ENCODE measurements at places on chromosomes 16 and 17.
A peak's percentile ranks its signal among the peaks of the same experiment; 100 is the strongest.

DNA sequence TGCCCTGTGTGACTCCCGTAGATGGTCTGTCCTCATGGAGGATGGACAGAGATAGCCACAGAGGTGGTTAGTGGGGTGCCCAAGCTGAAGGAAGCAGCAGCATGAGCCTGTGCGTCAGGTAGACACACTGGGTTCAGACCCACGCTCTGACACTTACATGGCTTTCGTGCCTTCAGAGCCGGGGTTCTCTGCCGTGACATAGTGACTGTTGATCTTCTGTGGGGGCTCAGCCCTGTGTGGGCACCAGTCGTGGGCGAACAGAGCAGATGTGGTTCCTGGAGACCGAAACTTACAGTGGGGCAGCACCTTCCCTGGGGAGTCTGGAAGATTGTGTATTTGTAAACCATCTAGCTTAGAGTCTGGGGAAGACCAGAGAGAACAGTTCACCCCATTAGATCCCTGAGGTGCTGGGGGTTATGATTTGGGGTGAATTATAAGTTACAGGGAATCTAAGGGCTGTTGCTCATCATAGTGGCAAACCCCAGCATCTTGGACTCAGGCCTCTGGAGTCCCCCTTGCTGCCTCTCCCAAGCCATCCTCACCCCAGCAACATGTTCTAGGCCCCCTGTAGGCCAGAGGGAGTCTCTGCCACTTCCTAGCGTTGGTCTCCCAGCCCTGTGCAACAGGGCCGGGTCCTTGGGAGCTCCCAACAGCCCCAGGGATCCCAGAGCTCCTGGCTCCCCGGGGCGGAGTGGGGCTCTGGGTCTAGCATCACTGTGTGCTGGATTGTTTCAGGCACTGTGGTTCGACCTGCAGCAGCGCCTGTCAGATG is 28.6 kb downstream of the NECAB2 start:
- no peak for DNase-seq

DNA sequence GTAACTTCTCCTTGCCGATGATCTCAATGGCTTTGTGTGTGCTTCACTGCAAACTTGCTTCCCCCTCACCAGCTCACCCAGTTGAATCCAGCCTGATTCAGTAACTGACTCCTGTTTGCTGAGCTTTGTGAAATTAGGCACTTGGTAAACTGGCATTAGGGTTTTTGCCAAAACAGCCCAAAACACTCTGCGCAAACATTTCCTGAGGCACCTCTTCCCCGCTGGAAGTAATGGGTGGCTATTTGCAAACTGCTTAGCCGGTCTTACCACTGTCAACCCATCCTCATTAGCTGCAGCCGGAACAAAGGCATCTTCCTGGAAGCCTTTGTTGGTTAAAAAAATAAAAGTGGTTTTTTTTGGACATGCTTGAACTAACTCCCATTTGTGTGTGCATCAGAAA is 353.2 kb downstream of the MAF start:
- DNase-seq, result no peak

- no peak for DNase-seq
These were observed 3.3 kb upstream of the CLTC start for GRCh38 chr17:59616253-59616920.

DNA sequence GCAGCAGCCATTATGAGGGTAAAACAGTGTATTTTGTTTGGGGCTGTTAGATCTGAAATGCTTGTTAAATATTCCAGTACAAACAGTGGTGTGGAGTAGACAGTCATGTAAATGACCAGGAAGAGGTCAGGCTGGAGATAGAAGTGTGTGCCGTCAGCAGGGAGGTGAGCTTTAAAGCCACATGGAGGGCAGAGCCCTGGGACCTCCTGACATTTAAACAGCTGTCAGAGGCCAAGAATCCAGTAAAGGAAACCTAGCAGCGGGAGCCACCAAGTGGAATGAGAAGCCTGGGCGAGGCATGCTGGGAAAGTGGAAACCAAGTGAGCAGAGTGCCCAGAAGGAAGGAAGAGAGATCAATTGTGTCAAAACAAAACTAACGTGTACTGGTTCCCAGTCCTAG is 26.8 kb downstream of the C17orf67 start:
- DNase-seq, result no peak

DNA sequence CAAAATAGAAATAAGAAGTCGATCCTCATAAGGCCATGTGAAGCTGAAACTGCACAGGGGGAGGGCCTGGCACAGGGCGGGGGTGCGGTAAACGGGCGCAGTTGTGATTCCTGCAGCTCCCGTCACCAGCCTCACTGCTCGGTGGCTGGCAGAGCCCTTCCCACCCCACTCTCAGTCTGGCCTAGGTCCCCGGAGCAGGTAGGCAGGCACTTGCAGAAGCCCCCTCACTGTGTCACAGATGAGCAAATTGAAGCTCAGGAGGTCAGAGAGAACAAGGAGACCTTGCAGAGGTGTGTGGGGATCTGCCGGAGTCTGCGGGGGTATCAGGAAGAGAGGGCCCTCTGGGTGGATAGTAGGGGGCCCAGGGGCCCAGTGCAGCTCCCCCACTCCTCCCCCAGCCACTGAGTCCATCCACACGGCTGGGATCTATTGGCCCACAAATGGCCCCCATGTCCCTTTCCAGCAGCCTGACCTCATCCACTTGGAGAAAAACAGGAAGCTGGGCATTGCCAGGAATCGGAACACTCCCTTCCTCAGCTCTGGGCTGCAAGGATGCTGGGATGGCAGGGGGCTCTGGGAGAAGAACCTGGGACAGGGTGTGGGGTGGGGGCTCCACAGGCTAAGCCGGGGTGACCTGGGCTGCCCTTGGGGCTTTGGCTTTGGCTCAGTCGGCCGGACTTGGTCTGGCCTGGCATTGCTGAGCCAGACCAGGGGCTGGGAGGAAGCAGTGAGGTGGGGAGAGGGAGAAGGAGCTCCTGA is 21.4 kb upstream of the MAP3K14 start:
- DNase-seq, result peak; percentile 48

- DNase-seq, result peak; percentile 27
These were observed 1.7 kb downstream of the MYOCD start for GRCh38 chr17:12667299-12667958.

- peak; percentile 85 for DNase-seq
These were observed at the start of the genes GPS1 and RFNG for GRCh38 chr17:82051776-82052637. Gene GPS1 (plus strand): TSS chr17:82051898. CDS start chr17:82051932, 34 bp downstream. Gene RFNG (minus strand): TSS chr17:82051811. CDS start chr17:82051766, 45 bp downstream.

DNA sequence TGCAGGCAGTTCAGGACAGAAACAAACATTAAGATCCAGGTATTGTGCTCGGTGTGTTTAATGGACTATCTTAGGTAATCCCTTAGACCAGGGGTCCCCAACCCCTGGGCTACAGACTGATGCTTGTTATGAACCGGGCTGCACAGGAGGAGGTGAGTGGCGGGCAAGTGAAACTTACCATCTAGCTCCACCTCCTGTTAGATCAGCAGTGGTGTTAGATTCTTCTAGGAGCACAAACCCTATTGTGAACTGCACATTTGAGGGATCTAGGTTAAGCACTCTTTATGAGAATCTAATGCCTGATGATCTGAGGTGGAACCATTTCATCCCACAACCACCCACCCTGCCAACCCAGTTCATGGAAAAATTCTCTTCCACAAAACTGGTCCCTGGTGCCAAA is 37.8 kb upstream of the ASIC2 start:
- DNase-seq, result no peak

DNA sequence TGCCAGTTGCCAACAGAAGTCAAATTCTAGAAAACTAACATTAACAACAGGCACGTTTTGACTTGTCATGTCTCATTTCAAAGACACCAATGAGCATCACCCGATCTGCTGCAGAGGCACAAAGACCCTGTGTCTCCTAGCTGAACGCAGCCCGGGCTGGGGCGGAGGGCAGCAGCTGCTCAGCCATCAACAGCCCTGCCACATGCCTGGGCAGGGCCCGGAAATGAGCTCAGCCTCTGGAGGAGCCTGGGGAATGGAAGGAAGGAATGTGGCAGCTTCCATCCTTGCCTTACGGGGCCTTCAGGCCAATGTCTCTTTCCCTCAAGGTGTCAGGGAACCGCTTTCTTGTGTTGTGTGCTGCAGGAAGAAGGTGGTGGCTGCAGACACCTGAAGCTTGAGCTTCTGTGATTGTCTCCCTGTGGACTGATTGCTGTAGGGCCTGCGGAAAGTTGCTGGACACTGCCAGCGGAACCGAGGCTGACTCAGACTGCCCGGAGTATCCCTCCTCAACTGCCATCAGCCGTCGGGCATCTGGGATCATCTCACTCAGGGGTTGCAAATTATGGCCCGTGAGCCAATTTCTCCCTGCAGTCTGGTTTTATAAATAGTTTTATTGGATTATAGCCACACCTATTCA is 7.3 kb downstream of the CDH13 start:
- DNase-seq, result peak; percentile 77

- DNase-seq, result no peak
These were observed 446.9 kb downstream of the UTP18 start for GRCh38 chr17:51707216-51707615.

GRCh38 chr16:50245417-50246298 is 20.7 kb upstream of the ADCY7 start:
- DNase-seq, result peak; percentile 52

DNA sequence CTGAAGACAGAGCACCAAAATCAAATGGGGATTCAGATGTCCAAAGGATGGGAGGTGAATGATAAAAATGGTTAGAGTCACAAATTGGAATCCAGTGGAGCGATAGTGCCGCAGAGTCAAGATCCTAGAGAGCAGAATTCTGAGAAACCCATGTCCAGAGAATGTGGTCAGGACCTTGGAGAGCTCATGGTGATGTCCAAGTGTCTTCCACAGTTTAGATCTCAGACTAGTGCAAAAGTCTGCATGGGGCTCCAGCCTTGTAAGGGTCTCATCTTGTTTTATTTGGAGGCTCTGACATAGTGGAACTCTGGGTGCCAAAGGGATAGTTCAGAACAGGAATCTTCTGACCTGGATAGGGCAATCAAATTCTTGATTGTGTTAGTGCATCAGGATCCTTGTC is 245.9 kb upstream of the HSBP1 start:
- no peak for DNase-seq

- peak; percentile 79 for DNase-seq
These were observed 33.0 kb downstream of the MPRIP start for GRCh38 chr17:17075125-17075781.

DNA sequence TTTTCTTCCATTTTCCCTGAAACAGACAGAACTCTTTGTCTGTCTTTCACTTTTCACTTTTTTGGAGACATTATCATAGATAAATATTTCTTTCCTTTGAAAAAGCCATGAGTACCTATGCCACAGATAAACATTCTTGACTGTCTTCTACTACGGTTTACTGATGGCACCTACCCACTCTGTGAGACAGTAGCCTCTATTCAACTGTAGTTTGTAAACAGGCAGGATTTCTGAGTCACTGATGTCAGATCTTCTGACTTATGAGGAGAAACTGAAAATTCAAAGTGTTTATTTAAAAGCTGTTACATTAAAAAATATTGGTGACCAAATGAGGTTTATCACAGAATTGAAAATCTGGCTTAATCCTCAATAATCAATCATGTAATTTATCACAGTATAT is 658.4 kb downstream of the TOX3 start:
- no peak for DNase-seq

DNA sequence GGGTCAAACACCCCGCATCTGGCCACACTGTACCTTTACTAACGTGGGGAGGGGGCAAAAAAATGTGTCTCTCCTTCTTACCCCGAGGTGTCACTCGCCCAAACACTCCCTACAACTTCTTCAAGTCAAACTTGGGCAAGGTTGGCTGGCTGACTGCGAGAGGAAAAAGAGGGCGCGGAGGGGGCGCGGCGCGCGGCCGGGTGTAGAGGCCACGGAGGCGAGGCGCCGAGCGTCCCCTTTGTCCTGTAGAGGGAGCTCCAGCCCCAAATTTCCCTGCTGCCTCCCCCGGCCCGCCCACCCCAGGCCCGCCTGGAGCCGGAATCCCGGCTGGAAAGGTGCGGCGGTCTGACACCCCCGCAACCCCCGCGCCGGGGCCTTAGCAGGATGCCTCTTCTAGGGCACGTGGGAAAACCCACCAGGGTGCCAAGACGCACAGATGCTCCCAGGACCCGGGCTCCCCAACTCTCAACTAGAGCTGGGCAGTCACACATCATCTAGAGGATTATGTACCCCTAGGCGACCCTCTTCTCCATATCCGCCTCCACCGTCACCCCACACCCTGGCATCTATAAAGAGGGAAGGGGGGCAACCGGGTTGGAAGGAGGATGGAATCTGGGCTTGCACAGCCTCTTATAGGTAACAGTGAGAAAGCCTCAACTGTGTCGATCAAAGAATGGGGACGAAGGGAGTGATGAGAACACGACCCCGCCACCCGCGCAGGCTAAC is 4.2 kb downstream of the IRX3 start:
- DNase-seq, result peak; percentile 73

GRCh38 chr16:70433458-70434103 is 5.3 kb downstream of the ST3GAL2 start:
- peak; percentile 72 for DNase-seq

- DNase-seq, result no peak
These were observed 6.1 kb downstream of the TVP23A start for GRCh38 chr16:10812312-10813098.

DNA sequence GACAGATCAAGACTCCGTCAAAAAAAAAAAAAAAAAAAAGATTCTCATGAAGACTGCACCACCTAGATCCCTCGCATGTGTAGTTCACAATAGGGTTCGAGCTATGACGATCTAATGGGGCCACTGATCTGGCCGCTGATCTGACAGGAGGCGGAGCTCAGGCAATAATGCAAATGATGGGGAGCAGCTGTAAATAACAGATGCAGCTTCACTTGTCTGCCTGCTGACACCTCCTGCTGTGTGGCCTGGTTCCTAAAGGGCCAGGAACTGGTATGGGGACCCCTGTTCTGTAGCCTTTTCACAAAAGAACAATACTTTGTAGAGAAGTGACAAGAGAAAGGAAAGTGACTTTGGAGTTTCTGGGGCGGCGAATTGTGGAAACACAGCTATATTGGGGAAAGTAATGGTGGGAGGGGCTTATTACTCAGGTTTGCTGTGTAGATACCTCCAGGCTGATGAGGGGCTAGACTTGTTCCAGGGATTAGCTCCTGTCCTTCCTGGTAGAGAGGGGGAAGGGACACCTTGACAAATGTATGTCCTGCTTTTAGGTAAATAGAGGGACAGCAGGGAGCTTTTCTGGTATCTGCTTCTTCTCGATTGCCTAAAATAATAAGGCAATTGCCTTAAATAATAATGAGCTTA is 57.1 kb downstream of the HAPSTR1 start:
- no peak for DNase-seq

GRCh38 chr17:45662432-45662831 is 121.7 kb upstream of the CRHR1 start:
- no peak for DNase-seq

DNA sequence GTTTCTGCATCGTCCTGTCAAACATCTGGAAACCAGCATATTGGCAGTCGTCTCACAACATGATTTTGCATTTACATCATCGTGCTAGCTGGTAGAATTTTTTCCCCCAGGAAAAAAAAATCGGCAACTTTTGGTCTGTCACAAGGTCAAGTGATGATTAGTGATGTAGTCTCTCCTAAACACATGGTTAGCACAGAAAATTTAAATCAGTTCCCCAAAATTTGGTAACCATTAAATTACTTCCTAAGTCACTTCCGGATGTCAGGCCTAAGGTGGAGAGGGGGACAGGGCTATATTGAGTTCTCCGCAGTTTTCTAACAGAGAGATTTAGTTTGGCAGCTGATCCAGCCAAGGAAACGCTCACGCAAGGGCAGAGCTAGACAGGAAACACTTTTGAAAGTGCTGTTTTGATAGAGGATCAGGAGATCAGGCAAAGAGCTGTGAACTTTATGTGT is 271.0 kb upstream of the TBX2 start:
- peak; percentile 37 for DNase-seq
